ENCODE measurements at places on chromosomes 13 and 19. TPM values are rescaled to one million over a fixed set of nuclear protein-coding genes. Genes with fewer than 3 reads are reported as not detected.

Gene CPT1C
- 4.1 TPM for total RNA-seq

Gene TEX29
- 2.0 TPM for total RNA-seq

Gene ZNF180
- total RNA-seq: 9.6 TPM

Gene CGB1
- total RNA-seq: not detected

Gene SGCG
- total RNA-seq: not detected

Gene CYSLTR2
- total RNA-seq: 3.2 TPM

Gene ZNF578
- total RNA-seq: 0.57 TPM

Gene PRTN3
- not detected for total RNA-seq

Gene MEIOSIN
- total RNA-seq: not detected

Gene C13orf42
- not detected for total RNA-seq

Gene KCNJ14
- total RNA-seq: 2.1 TPM

Gene PROZ
- 0.25 TPM for total RNA-seq

Gene ZNF486
- total RNA-seq: 11.4 TPM

Gene THSD1
- total RNA-seq: 0.09 TPM

Gene PLEKHG2
- 55.6 TPM for total RNA-seq

Gene STOML3
- not detected for total RNA-seq

Gene PTPRH
- 0.19 TPM for total RNA-seq

Gene COL5A3
- 0.12 TPM for total RNA-seq

Gene RHPN2
- 2.0 TPM for total RNA-seq

Gene ZFP14
- 2.4 TPM for total RNA-seq

Gene ZNF329
- total RNA-seq: 8.1 TPM

Gene CARM1
- total RNA-seq: 46.4 TPM

Gene LRRC8E
- total RNA-seq: not detected

Gene POU2F2
- total RNA-seq: 34.2 TPM

Gene GPC6
- not detected for total RNA-seq

Gene TLE2
- 5.0 TPM for total RNA-seq

Gene PLIN3
- 47.5 TPM for total RNA-seq

Gene ZNF600
- total RNA-seq: 4.1 TPM

Gene CTXN1
- not detected for total RNA-seq

Gene TMEM190
- total RNA-seq: not detected

Gene CCDC194
- total RNA-seq: 3.7 TPM

Gene CHAF1A
- total RNA-seq: 67.1 TPM

Gene CYP4F2
- total RNA-seq: 0.43 TPM

Gene CCL25
- not detected for total RNA-seq

Gene HS6ST3
- not detected for total RNA-seq

Gene ARRDC2
- total RNA-seq: 59.3 TPM

Gene GAPDHS
- not detected for total RNA-seq

Gene PNMA8C
- total RNA-seq: not detected

Gene CGB8
- not detected for total RNA-seq

Gene CEACAM3
- total RNA-seq: not detected

Gene EBPL
- total RNA-seq: 31.9 TPM

Gene ZNF780A
- total RNA-seq: 12.7 TPM

Gene SPIB
- 1.2 TPM for total RNA-seq

Gene MAST1
- 0.77 TPM for total RNA-seq

Gene ZNF132
- 3.1 TPM for total RNA-seq

Gene CBARP
- 1.0 TPM for total RNA-seq

Gene FAM83E
- 5.5 TPM for total RNA-seq

Gene SLC25A30
- total RNA-seq: 10.5 TPM

Gene HCST
- total RNA-seq: 40.0 TPM

Gene NKG7
- total RNA-seq: 92.4 TPM

Gene ODAD3
- 0.30 TPM for total RNA-seq

Gene PNMA8B
- 0.06 TPM for total RNA-seq
